ENCODE measurements at places on chromosomes 12 and 14.

DNA sequence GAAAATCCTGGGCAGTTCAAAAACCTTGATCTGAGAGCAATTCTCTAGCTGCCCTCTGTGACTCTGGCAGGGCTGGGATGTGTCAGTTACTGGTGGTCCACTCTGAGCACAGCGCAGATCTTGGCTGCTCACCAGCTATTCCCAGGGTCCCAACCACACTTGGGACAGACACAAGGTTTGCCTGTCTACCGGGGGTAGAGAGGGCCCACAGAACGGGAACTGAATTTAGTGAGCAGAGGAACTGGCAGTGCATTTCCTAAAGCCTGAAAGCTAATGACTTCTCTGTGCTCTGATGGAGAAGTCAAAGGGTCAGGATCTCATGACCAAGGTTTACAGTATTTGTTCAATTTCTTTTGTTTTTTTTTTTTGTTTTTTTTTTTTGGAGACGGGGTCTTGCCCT is 2.6 kb downstream of the PDE6H start:
- no peak for DNase-seq

DNA sequence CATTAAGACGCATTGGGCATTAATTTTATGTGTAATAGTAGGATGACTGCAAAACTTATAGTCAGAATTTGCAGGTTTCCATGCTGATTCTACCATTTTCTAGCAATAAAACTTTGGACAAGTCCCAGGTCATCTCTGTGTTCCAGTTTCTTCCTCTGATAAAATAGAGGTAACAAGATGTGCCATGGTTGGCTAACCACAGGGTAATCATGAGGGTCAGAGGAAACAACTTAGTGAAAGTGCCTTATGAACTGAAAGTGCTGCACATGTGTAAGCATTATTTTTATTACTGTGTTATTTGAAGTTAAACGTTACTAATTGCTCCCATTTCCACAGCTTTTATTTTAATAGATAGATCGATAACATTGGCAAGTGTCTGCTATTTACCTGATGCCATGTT is 21.1 kb downstream of the SMCO2 start:
- DNase-seq = no peak

DNA sequence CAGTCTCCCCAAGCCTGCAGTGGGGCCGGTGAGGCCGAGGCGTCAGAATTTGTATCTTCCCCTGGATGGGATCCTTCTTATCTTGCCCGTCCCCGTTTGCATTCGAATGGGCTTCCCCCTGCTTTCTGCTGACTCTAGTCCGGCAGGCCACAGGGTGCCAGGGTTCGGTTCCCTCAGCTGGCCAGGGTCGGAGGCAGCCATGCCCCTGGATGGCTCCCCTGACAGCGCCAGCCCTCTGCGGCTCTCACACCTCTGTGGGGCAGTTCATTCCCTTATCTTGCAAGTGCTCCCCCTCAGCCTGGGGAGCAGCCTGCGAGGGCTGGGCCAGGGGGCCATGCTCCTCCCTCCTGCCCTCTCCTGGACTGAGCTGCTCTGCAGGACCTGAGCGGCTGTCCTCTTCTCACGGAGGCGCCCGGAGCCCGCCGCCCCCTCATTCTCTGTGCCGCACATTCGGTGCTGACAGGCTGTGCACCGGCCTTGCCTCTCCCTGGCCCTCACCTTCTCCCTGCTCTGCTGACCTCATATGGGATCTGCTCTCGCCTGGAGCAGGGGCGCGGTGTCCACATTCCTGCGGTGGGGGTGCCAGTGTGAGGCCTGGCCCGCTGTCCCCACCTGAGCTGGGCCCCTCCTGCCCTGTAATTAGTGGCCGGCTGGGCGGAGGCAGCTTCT is 32.8 kb downstream of the KIF26A start:
- no peak for DNase-seq

GRCh38 chr14:28778138-28779117 is 11.8 kb downstream of the FOXG1 start:
- no peak for DNase-seq

- DNase-seq = no peak
Observed at GRCh38 chr14:65462411-65462810, 49.9 kb downstream of the FUT8 start.

GRCh38 chr14:38490273-38490672 is 234.4 kb upstream of the CLEC14A start:
- no peak for DNase-seq

- DNase-seq = no peak
Observed at GRCh38 chr14:90774316-90774715, 41.9 kb downstream of the TTC7B start.

- DNase-seq = no peak
Observed at GRCh38 chr14:52827426-52827825, 36.0 kb upstream of the GNPNAT1 start.

DNA sequence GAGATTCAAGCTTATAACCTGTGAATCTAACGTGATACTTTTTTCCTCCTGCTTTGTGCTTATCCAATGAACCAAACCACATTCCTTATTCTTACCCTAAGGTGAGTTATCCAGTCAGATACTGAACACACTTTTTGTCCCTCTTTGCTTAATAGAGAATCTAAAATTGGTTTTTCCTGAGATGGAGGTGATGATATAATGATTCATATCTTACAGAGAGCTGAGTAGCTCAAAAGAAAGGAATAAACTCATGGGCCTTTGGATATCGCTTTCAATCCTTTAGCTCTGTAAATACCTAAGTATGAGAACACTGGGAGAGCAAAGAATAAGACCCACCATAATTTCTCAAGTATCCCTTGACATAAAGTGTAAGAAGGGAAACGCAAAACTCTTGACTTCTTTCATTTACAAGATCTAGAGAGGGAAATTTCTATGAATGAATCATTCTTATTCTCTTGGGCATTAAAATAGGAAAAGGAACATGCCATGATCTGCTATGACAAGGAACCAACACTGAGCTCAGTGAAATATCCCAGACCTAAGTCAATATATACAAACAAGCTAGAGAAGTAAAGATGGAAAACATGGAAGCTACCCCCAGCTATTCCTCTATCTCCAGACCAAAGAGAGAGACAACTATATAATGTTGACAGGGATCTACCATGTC is 81.8 kb upstream of the STAC3 start:
- DNase-seq = no peak

DNA sequence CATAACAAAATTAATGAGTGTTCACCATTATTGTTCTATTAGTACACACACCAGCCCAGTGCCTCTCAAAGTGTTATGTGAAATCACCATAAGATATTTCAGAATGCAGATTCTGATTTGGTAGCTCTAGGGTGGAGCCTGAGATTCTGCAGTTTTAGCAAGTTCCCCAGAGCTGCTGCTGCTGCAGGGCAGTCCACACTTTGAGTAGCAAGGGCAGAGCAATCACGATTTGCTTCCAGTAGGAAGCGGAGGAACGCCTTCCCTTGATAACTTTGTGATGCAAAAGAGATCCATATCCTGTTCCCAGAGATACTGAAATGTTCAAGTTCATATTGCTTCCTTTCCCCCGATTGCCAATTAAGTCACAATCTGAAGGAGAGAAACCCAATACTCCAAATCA is 57.9 kb downstream of the SLC17A8 start:
- no peak for DNase-seq

DNA sequence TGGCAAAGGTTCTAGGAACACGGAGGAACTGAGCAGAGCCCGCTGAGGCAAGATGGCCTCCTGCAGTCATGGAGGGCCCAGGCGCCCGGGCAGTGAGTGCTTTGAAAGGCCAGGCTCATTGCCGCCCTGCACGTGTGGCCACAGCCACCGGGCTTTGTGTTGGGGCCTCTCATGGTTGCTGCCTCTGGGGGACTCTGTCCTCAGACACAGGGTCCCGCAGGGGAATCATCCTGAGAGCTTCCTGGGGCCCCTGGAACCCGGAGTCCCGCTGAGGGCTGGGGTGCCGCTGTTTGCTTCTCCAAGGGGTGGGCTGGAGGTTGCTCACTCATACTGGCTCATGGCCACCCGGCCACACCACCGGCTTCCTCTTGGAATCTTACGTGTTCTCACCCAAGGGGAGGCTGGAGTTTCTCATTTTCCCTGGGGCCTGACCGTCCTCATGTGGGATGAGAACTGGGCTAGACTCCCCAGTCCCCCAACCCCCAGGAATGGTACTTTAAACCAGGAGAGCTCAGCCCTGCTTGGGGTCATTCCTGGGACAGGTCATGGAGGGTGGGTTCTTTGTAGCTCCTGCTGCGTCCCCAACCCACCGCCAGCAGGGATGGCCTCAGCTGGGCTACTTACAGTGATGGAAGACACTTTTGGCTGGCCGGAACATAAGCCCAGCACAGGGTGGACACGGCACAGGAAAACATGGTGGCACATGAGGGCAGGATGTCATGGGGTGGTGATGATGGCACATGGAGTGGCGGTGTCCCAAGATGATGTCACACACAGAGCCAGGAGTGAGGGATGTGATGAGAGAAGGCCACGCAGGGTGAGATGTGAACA is 21.1 kb upstream of the LRTM2 start:
- DNase-seq = no peak
